ENCODE measurements at places on chromosomes 7 and 10.

GRCh38 chr10:2631557-2632205 lies 435.7 kb upstream of the PFKP start:
- no peak for DNase-seq

DNA sequence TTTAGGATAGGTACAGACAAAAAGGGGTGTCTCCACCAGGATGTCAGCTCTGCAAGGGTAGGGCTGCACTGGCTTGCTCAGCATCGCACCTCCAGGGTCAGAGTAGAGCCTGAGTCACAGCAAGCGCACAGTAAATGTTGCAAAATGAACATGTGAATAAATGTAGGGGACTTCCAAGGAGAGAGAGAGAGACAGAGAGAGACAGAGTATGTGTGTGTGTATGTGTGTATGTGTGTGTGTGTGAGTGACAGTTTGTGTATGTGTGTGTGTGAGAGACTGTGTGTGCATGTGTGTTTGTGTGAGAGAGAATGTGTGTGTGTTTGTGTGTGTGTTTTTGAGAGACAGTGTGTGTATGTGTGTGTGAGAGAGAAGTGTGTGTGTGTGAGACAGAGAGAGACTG lies 163.3 kb downstream of the RPS24 start:
- no peak for DNase-seq

DNA sequence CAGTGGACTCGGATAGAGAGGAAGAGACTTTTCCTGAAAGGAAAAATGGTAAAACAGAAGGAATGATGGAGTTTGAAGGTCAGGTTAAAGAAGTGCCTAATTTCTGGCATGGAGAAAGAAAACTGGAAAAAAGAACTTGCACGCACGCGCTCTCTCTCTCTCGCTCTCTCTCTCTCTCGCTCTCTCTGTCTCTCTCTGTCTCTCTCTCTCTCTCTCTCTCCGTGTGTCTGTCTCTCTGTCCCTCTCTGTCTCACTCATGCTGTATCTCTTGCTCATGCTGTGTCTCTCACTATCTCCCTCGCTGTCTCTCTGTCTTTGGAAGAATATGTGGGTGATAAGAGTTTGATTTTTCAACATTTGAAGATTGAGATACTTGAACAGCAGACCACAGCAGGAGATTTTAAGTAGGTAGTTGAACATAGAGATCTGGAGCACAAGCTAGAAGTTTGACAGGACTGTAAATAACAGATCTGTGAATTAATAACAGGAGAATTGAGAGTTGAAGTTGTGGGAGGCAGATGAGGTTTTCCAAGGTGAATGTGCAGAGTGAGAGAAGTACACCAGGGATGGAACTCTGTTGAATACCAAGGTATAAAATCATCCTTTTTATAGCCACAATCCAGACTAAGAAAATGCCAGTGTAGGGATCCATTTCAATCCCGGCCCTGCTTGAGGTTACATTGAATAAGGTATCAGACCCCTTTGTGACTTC lies 33.1 kb downstream of the ADD3 start:
- DNase-seq = no peak

- DNase-seq = no peak
Observed at GRCh38 chr10:114083040-114083439, 39.4 kb downstream of the ADRB1 start.

DNA sequence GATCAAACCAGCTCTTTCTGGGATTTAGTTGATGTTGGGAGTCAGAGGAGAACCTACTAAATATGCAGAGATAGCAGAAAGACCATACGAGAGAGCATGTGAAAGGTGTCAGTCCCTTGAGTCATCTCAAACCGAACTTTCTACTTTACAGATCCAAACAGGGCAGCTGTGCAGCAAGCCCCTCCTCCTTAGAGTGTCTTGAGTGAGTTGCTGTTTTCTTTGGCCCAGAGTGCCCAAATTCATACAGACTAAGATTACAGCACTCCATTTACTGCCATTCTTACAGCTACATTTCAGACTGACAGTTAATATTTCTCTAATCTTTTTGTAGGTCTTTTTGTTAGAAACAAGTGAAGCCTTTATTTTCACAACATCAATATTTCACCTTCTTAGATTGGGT lies 53.4 kb downstream of the NRCAM start:
- DNase-seq = no peak

GRCh38 chr10:30502266-30503060 lies 68.5 kb downstream of the MAP3K8 start:
- DNase-seq = no peak

- DNase-seq = no peak
Observed at GRCh38 chr10:3763852-3764625, 21.0 kb downstream of the KLF6 start.

- DNase-seq = no peak
Observed at GRCh38 chr10:660970-661596, 28.4 kb downstream of the DIP2C start.

DNA sequence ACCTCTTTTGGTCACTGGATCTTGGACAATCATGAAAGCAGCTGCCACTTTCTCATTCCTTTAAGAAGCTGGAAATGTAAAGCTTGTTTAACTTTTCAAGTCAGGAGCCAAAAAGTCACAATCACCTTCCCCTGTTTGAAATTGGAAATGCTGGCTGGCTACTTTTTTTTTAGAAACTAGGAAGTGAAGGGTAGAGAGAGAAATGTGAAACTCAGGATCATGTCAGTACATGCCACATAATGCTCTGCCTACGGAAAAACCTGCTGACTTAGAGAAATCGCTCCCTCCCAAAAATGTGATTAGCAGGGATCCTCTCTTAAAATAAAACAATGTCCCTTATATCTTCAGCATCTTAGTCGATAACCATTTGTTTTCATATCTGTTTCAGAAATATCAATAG lies 188.4 kb upstream of the C7orf33 start:
- no peak for DNase-seq

DNA sequence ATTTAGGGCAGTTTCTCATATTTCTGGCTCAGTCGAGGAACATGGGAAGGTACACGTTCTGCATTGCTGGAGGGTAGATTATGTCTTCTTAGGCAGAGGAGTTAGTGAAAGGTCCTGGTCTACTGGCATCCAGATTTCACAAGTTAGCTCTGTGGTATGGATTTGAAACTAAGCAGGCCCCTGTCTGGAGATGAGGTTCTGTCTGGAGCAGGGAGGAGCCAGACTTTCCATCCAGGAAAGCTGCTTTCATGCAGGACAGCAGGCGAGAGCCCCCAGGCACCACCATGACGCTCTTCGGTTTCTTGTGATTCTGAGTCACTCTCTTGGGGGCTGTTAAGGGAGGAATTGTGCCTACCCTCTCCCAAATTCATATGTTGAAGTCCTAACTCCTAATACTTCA lies 184.3 kb downstream of the KIAA1217 start:
- DNase-seq = no peak

GRCh38 chr7:41579961-41580935 lies 122.6 kb downstream of the INHBA start:
- no peak for DNase-seq

GRCh38 chr10:42646687-42647640 lies 8.6 kb upstream of the ZNF33B start:
- DNase-seq = no peak

- no peak for DNase-seq
Observed at GRCh38 chr7:47342296-47343060, 239.4 kb downstream of the TNS3 start.

- DNase-seq = no peak
Observed at GRCh38 chr10:133276435-133277201, at the start of gene ADAM8. TSS of gene ADAM8 (minus strand) at chr10:133276868. CDS start at chr10:133276817, 51 bp downstream.

DNA sequence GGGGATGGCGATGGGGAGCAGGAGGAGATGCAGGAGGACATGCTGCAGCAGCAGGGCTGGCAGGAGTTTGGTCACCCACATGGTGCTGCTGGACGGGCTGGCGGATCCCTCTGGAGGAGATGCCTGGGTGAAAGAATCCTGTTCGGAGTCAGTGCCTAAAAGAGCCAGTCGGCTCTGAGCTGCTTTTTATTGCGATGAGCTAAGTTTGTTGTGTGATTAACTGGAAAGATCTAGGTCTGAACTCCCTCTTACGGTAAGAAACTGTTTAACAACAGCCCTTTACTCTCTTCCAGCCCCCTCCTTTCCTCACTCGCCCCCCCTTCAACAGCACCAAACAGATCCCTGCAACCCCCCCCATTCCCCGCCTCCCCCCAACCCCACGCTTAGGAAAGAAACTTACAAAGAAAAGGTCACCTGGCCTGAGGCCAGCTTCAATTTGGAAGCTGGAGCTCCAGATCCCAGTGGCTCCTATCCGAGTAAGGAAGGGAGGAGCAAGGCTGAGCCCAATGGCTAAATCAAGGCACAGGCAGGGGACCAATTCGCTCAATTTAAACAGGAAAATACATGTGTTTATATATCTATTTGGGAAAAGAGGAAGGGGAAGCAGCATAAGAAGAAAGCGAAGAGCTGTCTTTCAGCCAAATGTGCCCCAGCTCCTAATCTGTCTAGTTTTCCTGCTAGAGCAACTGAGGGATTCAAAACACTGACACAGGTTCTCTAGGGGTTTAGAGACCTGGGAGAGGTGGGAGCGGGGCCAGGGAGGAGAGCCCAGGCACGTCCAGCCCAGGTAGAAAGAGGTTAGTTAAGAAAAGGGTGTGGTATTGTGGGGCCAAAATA lies at the start of gene HGF:
HGF (minus strand) TSS at position 157 of the 837 bp plus-strand sequence; CDS start at position 81, 76 bp downstream.
- no peak for DNase-seq

DNA sequence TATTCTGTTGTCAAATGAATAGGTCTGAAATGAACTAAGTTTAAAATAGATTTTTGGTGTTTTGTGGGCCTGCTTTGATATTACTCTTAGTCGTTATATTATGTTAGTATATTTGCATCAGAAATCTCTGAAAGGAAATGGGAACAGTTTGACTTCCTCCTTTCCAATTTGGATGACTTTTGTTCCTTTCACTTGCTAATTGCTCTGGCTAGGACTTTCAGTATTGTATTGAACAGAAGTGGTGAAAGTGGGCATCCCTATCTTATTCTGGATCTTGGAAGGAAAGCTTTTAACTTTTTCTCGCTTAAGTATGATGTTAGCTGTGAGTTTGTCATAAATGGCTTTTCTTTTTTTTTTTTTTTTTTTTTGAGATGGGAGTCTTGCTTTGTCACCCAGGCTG lies 273.6 kb upstream of the DKK1 start:
- no peak for DNase-seq

GRCh38 chr7:1421946-1422345 lies 37.3 kb downstream of the MICALL2 start:
- no peak for DNase-seq
